AG04450 (cell line): ENCODE measurements at places on chromosomes 7 and 10.

- no peak for DNase-seq
These were observed 43.7 kb downstream of the DGKB start for GRCh38 chr7:14858866-14859265.

- DNase-seq = no peak
These were observed 34.0 kb downstream of the DLD start for GRCh38 chr7:107924841-107925504.

- no peak for DNase-seq
These were observed 11.0 kb upstream of the NDUFB2 start for GRCh38 chr7:140685407-140686087.

- no peak for DNase-seq
These were observed 133.9 kb upstream of the CHST15 start for GRCh38 chr10:124227055-124227975.

GRCh38 chr10:18582803-18583202 lies 68.6 kb downstream of the NSUN6 start:
- DNase-seq = no peak

DNA sequence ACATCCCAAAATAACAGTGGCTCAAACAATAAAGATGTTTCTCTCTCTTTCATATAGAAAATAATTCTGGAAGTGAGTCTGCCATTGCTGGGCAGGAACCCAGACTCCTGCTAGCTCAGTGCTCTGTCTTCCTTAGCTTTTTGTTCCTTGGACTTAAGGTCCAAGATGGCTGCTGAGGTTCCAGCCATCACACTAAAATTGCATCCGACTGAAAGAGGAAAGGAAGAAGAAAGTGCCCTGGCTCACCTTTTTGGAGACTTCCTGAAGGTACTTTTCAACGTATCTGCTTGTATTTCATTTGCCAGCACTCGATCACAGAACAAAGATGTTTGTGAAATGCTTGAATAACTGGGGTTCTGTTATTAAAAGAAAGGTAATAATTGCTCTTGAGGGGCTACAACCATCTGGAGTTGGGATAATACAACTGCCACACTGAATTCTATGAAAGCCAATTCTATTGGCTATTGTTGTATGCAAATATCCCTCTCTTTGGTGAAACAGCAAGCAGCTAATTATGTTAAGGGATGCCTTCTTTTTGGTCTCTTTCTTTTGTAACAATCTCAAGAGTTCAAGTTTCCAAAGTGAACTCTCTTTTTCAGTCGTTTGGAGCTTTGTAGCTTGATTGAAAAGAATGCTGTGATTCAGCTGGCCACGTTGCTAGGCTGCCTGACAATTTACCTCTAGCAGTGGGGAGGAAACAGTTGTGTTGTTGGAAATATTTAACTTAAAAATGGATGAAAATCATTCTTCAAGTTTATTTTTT lies 83.9 kb downstream of the BAMBI start:
- DNase-seq = no peak

- no peak for DNase-seq
These were observed 158.9 kb upstream of the GPR26 start for GRCh38 chr10:123507298-123507697.
